ENCODE measurements at places on chromosomes 11 and 22.
A peak's percentile ranks its signal among the peaks of the same experiment; 100 is the strongest.

DNA sequence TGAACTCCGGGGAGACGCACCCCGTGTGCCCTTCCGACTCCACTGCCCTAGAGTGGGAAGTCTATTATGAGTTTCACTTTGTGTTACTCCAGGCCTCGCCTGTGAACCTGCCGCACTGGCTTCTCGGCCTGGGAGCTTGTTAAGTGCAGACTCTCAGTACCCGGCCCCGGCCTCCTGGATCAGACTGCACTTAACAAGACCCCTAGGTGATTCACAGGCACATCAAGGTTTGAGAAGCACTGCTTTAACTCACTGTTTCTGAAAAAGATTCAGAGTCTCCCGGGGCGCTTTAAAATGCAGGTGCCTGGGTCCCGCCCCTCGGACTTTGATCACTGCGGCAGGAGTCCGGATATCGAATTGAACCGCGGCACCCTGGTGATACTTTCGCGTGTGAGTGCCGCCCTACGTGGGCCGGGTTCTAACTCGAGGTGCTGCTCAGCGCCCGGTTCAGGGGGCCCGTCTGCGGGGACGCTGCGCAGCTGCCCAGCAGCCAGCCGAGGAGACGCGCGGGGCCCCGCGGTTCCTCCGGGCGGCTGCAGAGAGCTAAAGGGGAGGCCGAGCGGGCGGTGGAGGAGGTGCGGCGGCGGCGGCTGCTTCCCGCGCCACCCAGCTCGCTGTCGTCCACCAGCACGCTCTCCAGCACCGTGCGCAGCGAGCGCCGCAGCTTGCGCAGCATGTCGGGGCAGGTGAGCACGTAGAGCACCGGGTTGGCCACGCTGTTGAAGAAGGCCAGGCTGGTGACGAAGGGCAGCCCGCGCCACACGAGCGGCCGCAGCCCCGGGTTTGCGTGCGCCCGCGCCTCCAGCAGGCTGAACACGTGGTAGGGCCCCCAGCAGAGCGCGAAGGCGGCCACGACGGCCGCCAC, 3.4 kb downstream of the PTGDR2 start:
- DNase-seq = no peak

GRCh38 chr11:70109903-70110302, 31.8 kb downstream of the ANO1 start:
- DNase-seq = no peak

DNA sequence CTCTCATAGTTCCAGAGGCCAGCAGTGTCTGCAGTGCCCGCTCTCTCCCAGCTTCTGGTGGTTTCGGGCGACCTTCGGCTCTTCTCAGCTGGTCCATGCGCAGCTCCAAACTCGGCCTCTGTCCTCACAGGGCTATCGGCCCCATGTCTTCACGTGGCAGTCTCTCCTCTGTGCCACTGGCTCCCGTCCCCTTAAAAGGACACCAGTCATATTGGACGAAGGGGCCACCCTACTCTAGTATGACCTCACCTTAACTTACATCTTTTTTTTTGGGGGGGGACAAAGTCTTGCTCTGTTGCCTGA, 13.8 kb downstream of the LTO1 start:
- DNase-seq = no peak

DNA sequence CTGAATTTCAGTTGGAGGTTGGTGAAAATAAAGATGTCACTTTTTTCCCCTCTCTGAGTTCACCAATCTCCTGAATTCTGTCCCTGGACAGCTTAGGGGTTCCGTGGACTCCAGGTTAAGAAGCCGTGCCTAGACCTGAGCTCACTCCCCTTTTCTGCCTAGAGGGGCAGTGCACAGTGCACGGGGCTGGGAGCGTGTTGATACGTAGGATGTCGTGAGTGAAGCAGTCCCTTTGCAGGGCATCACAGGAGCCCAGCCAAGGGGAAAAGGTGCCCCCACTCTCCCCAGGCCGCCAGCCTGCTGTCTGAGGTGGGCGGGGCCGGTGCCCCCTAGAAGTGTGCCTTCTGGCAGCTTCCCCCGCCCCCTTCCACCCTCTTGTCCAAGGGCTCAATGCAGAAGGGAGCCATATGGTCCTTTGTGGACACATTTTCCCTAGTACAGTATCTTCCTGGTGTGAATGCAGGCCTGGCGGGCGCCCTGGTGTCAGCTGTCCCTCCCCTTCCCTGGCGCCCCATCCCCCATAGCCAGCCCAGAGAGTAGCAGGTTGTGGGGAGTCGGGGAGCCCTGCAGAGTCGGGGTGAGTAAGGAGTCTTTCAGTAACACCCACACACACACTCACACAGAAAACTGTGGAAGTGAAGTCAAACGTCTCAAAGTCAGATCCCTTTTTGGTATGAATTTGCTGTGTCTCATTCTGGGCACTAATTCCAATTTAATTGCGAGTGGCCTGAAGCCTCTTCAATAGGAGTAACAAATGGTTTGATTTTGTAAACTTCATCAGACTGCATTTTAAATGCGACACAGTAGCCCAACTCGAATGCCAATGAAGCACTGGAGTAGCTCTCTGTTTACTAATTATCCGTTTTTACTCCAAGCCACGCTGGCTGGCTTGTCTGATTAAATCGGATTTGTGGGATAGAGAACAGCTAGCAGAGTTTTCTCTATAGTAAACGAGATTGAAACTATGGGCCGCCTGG, 67.5 kb upstream of the NNMT start:
- no peak for DNase-seq

DNA sequence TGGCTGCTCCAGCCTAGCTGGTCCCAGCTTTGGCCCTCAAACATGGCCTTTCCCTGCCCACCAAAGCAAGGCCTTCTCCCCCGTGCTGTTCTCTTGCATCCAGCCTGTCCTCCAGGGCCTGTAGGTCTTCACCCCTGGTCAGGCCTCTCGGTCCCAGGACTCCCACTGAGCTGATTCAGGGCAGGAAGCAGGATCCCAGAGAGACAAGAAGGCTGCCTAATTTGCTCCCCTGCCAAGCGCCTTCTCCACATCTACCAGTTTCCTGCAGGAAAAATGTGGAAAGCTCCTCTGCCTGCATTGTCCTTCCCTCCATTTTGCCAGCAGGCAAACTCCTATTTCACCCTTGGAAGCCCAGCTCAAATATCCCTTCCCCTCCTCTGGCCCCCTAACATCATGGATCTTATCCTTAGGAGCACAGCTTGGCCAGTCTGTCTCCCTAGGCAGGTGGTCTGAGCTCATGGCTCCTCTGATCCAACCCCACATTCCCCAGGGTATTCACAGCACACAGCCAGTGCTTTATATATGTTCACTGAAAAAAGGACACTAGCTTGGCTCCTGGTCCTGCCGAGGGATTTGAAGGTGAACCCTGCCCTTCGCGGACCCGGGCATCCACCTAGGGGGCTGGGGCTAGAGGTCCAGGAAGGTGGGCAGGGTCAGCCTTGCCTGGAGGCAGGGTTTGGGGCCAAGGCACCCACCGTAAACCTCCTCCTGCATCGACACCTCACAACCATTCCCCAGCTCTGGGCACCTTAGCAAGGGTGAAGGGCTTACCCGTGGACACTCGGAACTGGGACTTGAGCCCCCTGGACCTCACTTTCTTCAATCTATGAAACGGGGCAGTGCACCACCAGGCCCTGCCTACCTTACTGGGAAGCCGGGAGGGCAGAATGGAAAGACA, 968 bp downstream of the RHBDD3 start:
- no peak for DNase-seq

GRCh38 chr22:20442485-20443284, 5.1 kb upstream of the SCARF2 start:
- no peak for DNase-seq

DNA sequence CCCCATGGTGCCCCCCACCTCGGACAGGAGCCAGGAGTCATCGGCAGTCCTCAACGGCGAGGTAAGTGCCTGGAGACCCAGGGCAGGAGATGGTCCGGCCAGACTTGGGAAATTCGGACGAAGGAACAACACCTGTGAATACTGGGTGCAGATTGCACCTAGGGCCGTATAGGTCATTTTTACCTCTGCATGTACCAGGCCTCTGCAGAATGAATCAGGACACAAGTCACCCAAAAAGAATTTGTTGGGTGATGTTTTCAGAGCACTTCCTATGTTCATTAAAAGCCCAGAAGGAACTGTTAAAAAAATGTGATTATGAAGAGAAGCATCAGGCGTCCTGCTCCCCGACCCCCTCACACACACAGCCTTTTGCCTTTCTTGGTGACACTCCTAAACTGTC, 93.9 kb downstream of the C11orf91 start:
- no peak for DNase-seq

- DNase-seq = no peak
These were observed 33.3 kb upstream of the NNMT start for GRCh38 chr11:114262681-114263512.

- no peak for DNase-seq
These were observed 25.3 kb downstream of the SHANK3 start for GRCh38 chr22:50697667-50698506.

- DNase-seq = no peak
These were observed 3.8 kb upstream of the FADS3 start for GRCh38 chr11:61895046-61895717.

DNA sequence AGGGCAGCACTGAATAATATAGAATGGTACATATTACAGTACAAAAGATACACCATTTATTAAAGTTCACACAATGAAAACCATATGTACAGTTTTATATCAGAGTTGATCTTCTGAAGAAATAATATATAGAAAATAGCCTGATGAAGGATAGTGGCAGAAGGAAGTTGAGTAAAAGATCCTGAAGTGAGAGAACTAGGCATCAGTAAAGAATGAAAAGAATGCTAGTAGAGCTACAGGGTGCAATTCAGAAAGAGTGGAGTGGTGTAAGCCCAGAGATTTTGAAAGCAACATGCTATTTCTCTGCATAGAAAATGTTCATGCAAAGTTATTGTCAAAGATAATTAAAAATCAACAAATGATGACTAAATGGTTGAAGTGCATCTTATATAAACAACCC, 1552.7 kb upstream of the TENM4 start:
- no peak for DNase-seq

- DNase-seq = peak; percentile 88
These were observed 55.1 kb downstream of the IGLL5 start for GRCh38 chr22:22942511-22943329.

GRCh38 chr11:121467471-121467870, 14.7 kb upstream of the SORL1-AS1 start:
- no peak for DNase-seq

Data from stimulated activated CD4-positive, alpha-beta T cell treated with anti-CD3 and anti-CD28 coated beads, Interleukin-4, amount 100 ng/mL, for 48 hours (primary cell).